ENCODE measurements at places on chromosomes 3 and 15.

DNA sequence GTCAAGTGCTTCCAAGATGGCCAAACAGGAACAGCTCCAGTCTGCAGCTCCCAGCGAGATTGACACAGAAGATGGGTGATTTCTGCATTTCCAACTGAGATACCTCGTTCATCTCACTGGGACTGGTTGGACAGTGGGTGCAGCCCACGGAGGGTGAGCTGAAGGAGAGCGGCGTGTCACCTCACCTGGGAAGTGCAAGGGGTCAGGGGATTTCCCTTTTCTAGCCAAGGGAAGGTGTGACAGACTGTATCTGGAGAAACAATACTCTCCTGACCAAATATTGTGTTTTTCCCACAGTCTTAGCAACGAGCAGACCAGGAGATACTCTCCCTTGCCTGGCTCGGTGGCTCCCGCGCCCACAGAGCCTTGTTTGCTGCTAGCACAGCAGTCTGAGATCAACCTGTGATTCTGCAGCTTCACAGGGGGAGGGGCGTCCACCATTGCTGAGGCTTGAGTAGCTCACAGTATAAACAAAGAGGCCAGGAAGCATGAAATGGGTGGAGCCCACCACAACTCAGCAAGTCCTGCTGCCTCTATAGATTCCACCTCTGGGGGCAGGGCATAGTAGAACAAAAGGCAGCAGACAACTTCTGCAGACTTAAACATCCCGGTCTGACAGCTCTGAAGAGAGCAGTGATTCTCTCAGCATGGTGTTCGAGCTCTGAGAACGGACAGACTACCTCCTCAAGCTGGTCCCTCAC is 293.5 kb upstream of the SUCLG2 start:
- peak; percentile 2 for DNase-seq

DNA sequence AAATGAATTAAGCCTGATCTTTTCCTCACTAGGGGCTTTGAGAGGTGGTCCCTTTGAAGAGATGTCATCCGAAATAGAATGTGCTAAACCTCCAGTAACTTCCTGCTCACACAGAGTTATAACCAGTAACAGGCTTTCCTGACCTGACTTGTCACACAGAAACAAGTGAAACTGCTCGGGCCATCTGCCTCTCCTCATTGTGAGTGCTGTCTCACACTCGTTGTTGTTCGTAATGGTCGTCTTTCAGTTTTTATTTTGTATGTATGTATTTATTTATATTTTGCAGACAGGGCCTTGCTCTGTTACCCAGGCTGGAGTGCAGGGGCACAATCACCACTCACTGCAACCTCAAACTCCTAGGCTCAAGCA is 24.0 kb downstream of the ACSBG1 start:
- DNase-seq, result no peak

GRCh38 chr3:144556392-144556791 is 584.8 kb downstream of the DIPK2A start:
- DNase-seq, result no peak

DNA sequence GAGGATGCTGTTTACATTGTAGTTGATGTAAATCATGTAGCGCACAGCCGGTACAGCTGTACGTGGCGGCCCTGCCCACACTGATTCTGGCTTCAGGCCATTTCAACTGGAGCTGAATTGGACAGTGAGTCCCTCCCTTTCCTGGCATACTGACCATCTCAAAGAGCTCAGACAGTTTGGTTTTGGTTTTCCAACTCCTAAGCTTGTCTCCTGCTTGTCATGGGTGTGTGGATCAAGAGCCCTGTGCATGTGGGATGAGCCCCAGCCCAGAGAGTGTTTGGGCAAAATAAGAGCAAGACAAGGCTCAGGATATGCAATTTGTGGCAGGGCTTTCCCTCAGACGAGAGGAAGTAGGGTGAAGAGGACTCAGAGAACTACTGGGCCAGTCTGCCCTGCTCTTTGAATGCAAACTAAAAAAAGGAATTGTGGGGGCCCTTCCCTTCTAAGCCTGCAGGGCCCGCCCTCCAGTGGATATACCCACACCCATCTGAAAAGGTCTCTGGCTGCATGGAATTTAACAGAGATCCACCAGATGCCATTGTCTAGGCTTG is 13.3 kb downstream of the ITGA11 start:
- peak; percentile 41 for DNase-seq

GRCh38 chr3:50314816-50315215 is 7.7 kb downstream of the HYAL2 start:
- DNase-seq, result no peak

All from NCI-H774 (cell line).